ENCODE measurements at places on chromosomes 6 and 20.

DNA sequence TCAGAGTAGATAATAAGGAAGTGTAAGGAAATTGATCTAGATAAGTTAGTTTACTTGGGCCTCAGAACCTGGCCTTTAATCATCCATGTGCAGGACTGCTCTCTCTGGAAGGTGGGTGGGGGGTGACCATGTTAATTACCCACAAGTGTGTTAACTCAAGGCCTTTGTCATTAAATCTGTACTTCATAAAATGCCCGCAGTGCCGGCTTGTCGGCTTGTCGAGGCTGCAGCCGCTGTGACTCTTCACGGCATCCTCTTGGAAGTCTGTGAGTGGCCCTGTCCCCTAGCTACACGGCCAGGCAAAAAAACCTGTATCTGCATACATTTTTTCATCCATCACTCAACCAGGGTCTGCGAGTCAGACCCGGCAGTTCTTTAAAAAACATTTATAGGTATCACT is 70.9 kb upstream of the ASCC3 start:
- DNase-seq, result no peak

DNA sequence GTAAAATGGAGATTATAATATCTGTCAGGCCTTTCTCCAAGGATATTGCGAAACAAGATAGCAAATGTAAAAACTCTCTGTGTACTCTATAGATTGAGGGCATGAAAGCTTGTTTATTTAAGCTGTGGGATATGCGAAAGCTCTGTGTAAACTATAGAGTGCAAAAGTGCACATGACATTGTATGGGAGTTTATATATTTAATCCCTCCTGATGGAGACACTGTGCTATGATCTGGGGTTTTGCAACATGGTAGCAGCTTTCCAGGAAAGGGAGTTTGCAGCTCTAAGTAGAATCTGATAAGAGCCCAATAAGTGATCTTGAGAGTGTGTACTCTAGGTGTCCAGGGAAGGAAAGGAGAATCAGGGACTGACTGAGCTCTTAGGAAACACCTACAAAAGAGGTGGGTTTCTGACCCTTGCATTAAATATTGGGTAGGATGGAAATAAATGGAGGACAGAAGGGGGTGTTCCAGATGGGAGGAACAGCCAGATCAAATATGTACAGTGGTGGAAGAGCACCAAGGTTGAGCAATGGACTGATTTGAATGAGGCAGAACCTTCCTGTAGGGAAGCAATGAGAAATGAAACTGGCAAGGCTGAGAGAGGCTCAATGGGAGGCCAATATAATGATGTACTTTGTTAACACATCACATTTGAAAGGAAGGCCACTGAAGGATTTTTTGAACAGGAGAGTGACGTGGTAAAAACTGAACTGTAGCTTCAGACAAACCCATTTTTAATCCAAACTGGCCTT is 450.1 kb downstream of the GJA1 start:
- no peak for DNase-seq

- no peak for DNase-seq
Observed at GRCh38 chr6:105988812-105989577, 97.1 kb upstream of the PRDM1 start.

DNA sequence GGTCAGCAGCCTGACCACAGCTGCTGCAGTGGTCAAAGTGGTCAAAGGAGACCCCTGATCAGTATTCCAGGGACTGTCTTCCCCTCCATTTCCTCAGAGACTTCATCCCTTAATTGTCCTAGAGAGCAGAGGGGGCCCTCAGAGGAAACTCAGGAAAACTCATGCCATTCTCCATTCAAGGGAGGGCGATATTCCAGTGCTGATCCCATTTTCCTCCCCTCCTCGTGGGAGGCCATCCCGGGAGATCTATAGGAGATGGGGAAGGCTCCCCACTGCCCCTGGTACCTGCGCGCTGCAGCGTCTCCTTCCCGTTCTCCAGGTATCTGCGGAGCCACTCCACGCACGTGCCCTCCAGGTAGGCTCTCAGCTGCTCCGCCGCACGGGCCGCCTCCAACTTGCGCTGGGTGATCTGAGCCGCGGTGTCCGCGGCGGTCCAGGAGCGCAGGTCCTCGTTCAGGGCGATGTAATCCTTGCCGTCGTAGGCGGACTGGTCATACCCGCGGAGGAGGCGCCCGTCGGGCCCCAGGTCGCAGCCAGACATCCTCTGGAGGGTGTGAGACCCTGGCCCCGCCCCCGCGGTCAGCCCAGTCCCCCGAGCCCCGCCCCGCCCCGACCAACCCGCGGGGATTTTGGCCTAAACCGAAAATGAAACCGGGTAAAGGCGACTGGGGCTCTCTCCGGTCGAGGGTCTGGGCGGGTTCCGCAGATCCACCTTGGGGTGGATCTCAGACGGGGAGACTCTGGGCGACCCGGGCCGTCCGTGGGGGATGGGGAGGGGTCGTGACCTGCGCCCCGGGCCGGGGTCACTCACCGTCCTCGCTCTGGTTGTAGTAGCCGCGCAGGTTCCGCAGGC is 878 bp downstream of the HLA-C start:
- peak; percentile 35 for DNase-seq

DNA sequence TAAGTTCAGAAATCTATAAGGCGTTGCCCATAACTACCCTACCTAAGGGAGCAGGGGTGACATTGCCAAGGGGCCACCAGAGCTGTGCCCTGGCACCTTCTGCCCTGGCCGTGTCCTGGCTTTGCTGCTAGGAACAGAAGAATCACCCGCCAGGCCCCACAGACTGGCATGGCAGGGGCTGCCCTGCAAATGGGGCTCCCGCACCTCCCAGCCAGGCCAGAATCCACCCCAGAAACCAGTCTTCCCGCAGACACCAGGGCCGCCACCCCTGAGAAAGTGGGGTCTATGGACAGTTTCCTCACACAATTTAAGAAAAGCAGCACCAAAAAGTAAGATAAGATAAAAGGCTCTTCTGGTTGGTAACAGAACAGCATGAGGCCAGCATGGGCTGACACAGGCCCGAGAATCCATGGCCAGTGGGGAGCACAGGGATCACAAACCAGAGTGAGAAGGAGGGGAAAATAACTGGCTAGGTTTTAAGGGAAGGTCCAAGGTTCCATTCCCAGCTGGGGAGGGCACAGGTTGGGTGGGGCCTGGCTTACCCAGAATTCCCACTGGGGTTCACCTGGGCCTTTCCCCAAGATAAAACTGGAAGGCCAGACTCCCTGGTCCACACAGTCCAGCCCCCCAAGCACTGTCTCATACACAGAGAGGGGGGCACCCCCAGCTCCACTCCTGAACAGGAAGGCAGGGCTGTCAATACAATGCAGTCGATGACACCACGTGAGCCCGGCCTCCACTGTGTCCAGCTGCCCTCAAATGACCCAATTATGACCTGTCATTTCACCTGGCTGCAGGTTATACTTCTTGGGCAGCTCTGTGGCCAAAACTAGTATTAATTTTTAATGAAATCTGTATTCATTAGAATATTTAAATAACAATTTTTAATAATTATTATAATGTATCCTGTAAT is 59.4 kb downstream of the PYGB start:
- DNase-seq, result no peak

- no peak for DNase-seq
Observed at GRCh38 chr20:3646651-3647050, 16.5 kb downstream of the GFRA4 start.

- DNase-seq, result no peak
Observed at GRCh38 chr6:104325341-104326172, 534.2 kb downstream of the HACE1 start.

GRCh38 chr6:110560239-110561007 is 84.0 kb upstream of the SLC22A16 start:
- no peak for DNase-seq

GRCh38 chr6:35539223-35539622 is 26.5 kb upstream of the TULP1 start:
- no peak for DNase-seq

- no peak for DNase-seq
Observed at GRCh38 chr6:146277142-146277541, 248.3 kb downstream of the GRM1 start.

GRCh38 chr20:22688485-22688884 is 104.1 kb upstream of the FOXA2 start:
- DNase-seq, result no peak

- no peak for DNase-seq
Observed at GRCh38 chr20:51484831-51485230, 57.7 kb downstream of the NFATC2 start.

DNA sequence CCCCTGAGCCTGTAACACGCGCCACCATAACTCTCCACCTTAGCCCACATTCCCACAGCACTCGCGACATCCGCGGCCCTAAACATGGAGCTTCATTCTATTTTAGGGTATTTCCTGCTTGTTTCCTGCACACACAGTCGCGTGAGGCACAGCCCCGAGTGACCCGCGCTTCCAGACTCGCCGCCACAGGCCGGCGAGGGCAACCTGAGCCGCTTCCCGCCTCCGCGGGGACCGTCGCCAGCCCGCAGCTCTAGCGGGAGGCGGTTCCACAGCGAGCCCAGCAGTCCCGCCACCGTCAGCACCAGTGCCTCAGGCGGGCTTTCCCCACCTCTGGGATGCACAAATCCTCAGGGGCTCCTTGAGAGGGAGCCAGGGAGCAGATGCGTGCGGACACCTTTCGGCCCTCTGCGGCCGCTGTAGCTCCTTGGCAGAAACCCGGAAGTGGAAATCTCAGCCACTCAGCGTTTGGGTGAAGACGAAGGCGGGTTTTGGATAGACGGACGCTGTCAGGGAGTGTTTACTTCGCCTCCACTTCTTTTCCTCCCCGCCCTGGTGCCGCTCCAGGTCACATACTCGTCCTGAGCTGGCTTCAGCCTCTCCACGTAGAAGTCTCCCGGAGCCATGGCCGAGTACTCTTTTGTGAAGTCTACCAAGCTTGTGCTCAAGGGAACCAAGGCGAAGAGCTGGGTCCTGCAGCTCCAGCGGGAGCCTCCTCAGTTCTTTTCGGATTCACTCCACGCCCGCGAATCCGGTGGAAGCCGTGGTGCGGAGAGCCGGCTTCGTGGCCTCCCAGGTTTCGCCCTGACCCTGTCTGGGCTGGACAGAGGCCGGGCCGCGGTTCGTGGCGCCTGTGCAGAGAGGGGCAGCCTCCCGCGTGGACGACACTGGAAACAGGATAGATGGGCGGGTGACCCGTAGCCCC is 2177.4 kb upstream of the DEFB115 start:
- DNase-seq, result no peak

DNA sequence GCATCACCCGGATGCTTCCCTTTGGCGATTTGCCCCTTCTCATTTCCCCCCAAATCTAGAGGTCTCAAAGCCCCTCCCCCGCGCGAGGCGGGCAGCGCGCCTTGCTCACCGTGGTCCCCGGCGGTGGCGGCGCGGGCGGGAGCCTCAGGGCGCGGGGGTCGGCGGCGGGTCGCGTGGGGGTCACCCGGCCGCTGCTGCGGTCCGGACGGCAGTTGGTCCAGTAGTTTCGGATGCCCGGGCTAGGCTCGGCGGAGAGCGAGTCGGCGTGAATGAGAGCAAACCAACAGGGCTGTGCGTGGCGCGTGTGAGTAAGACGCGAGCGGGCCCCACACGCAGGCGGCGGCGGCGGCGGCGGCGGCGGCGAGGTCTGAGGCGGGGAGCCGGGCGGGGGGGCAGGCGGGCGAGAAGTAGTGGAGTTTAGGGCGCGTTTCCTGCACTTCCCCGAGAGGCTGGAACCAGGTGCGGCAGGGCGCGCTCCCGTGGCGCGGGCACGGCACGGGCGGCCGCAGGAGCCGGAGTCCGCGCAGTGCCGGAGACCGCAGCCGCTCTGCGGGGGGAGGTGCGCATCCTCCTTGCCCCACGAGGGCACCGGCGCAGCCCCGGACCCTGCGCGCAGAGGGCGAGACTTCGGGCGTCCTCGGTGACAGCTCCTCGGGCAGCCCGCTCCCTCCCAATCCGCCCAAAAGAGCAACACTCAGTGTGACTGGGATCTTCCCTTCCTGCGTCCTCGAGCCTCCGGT is 567 bp downstream of the HS3ST5 start:
- no peak for DNase-seq

DNA sequence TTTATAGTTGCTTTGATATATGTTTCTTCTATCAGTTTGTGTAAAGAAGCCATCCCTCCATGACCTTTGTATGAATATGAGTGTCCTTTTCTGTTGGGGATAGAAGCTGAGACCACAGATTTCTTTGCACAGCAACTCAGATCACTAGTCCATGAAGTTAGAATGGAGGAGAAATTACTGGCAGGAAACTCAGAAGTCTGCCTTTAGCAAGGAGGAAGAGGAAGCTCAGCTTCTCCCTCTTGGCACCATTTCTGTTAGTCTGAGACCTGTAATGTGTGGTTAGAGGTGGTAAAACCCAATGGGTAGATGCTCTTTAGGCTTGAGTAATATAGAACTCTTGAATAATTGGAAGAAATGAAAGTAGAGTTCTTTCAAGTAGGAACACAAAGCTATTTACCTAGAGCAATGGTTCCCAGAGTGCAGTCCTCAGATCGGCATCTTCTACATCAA is 995.3 kb upstream of the FLRT3 start:
- no peak for DNase-seq

- no peak for DNase-seq
Observed at GRCh38 chr20:57680131-57680716, 29.6 kb downstream of the PMEPA1 start.

DNA sequence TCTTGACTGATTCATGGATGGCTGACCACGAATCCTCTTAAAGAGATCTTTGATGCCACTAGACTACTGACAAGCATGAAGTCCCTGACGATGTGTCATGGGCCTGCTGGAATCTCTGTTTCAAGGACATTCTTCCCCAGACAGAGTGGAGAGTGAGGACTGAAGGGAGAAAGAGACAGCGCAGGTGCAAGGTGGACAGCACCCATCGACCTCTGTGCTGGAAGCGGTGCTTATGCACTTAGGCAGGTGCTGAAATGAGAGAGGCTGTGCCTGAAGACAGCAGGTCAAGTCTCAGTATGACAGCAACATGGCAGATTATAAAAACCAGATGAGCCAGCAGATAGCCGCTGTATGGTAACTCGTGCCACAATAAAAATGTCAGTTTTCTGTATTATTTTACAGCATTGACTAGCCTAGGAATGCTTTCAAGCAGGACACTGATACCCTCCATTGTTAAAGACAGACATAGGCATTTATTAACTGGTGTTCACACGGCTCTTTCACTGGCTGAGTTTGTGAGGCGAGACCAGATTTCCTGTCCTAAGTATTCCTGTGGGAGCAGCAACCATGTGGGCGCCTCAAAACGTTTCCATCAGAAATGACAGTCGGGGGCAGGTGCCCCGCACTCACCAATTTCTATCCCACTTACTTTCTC is 47.5 kb downstream of the FOXC1 start:
- no peak for DNase-seq

DNA sequence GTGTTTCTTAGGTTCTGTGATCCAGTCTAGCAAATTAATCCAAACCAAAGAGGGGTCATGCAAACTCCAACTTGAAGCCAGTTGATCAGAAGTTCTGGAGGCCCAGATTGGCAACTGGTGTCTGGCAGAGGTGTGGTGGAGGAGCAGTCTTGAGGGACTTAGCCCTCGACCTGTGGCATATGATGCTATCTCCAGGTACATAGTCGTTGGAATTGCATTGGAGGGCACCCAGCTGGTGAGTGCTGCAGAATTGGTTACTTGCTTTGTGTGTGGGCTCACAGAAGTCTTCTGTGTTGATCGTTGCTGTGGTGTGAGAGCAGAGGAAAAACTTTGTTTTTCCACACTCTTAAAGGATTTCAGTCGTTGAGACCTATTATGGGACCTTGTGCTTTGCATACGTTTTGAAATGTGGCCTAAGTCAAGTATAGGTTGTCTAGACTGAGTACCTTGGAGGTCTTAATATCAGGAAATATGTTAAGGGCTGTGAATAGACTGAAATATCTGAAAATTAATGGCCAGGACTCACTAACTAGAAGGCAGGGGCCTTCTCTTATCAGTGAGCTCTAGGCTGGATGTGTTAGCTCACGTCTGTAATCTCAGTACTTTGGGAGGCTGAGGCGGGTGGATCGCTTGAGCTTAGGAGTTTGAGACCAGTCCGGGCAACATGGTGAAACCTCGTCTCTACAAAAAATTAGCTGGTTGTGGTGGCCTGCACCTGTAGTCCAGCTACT is 7.8 kb downstream of the PANK2 start:
- no peak for DNase-seq

- DNase-seq, result no peak
Observed at GRCh38 chr6:50819904-50820868, 1.5 kb downstream of the TFAP2B start.

All from activated naive CD4-positive, alpha-beta T cell treated with anti-CD3 and anti-CD28 coated beads, Interleukin-2, amount 50 U/mL, for 16 hours (primary cell).